ENCODE measurements at places on chromosomes 12 and 14.

DNA sequence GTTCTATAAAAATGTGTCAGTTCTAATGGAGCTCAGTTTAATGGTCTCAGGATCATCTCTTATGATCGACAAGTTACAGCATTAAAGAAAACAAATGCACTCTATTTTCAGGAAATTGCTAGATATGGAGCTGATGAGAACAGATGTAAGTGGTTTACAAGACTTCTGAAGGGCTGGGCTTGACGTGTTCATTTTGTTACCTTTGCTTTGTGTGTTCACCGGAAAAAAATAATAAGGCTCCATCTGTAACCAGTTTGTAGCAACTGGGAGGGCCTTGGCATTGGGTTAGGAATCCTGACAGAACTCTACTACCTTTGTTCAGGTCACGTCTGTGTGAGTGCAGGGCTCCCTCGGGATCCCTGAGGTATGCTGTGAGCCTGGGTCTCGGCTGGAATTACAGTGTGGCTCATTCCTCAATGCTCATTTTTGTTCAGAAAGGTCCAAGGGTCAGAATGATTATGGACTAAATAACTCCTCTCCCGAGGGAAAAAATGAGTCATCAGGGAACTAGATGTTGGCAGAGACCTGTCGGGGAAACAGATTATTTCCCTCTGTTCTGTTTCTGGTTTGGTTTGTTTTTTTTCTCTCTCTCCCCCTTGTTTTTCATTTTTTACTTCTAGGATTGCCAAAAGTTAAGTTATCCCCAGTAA, 158.0 kb downstream of the SLC5A8 start:
- DNase-seq: no peak

GRCh38 chr12:53222170-53222721, 9.8 kb downstream of the RARG start:
- no peak for DNase-seq

DNA sequence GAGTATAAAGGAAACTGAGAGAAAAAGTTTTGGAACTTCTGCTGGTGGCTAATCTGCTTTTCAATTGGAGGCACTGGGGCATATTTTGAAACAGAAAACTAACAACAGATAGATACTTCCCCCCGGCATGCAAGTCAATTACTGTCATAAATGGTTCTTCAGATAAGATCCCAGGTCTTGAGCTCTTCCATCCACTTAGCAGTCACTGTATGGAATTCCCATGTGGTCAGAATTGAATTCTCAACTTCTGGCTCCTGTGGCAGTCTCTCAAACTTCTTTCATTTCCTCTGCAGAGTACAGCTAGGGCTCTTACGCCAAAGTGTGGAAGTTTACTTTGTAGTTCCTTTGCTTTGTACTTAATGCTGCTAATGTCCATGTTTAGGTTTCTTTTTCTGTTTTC, 452.2 kb downstream of the IPO8 start:
- no peak for DNase-seq

GRCh38 chr12:51686727-51687126, 95.7 kb downstream of the SCN8A start:
- no peak for DNase-seq

DNA sequence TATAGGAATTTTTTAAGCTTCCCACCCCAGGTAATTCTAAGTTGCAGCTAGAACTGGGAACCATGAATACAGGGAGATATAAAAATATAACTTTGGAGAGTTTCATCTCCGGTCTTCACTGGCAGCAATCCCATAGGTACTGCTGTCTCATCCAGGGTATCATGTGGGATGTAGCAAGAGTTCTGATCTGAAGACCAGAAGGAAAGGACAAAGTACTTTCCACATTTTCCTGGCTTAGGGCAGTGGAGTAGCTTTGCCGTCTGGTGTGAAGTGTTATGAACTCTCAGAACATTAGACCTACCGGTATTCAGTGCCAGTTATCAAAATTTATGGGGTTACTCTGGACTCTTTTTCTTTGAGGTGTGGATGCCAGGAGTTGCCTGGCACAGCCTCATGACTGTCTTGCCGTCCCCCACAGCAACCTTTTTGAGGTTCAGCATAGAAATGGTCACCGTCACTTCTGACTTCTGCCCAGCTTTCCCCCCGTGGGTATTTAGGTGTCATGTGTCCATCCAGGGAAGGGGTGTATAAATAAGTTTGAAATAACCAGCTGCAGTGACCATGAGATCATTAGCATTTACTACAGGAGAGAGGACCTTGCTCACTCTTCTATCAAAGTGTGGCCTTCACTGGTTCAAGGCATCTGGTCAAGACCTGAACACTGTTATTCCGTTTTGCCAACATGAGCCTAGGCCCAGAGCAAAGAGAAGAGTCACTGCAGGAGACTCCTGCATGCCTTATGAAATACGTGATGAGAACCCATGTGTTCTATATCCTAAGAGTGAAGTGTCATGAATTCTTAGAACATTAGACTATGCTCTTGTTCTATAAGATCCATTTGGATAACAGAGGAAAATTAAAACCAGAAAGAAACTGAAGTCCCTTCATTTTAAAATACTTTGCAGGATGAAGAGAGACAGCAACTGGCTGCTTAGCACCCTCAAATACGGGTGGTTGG, 22.2 kb downstream of the TMEM233 start:
- no peak for DNase-seq

- no peak for DNase-seq
Measured at GRCh38 chr14:71328183-71328582, 420.9 kb downstream of the PCNX1 start.

Data from thyroid gland (tissue), 4 donors.